Dermis blood vessel endothelial cell (primary cell): ENCODE measurements at places on chromosomes 12 and 14.

GRCh38 chr12:67025543-67026114, 243.5 kb upstream of the CAND1 start:
- DNase-seq = peak; percentile 50

DNA sequence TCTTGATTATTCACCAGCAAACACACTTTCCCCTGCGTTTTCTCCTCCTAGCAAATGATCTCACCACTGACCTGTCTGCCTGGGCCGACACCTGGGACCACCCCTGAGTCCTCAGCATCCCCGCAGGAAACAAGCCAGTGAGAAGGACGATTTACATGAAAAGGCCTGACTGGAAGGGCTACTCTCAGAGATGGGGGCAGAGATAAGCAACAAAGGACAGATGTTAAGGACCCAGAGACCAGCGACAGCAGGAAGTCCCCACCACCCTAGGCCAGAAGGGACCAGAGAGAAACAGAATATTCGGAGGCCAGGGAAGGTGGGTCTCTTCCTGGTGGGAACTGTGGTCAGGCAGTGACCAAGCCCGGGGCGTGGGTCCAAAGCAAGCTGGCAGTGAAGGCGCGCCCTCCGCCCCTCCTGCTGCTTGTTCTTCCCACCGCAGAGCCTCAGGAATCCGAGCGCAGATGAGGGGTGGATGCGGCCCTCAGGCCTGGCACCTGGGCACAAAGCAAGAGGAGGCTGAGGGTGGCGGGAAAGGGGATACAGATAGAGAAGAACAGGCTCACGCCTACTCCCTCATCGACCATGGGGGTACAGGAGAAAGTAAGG, 55.8 kb downstream of the STX2 start:
- DNase-seq = no peak

DNA sequence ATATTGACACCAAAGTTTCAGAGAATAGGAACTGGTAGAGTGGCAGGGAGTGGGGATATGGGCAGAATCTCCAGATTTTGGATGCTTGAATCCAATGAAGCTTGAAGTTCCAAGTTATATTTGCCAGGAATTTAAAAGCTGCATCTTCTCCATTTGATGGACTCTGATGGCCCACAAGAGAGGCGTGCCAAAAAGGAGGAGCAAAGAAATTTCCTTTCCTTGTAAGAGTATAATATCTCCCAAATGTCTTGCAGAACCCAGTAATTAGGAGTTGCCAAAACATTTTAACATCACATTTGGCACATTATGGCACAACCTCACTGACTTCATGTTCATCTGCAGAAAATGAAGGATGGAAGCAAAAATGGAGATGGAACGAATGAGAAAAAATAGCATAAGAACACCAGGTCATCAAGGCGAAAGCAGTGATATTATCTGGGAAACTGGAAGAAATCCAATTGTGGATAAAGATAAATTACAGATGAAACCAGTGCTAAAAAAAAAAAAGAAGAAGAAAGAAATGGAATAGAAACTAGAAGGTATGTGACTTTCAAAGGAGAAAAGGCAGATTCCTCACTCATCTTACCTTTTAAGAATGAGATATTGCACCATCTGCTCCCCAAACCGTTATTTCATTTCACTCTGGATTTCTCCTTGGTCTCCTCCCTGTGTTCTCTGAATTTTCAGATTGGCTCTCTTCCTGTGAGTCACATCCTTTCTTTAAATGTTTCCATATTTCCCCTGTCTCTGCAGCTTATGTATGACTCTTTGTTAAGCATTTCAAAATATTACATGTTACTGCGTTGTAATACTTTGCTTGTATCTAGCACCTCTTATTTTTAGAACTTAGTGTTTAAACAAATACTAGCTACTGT, 13.5 kb upstream of the FLRT2 start:
- DNase-seq = peak; percentile 79

DNA sequence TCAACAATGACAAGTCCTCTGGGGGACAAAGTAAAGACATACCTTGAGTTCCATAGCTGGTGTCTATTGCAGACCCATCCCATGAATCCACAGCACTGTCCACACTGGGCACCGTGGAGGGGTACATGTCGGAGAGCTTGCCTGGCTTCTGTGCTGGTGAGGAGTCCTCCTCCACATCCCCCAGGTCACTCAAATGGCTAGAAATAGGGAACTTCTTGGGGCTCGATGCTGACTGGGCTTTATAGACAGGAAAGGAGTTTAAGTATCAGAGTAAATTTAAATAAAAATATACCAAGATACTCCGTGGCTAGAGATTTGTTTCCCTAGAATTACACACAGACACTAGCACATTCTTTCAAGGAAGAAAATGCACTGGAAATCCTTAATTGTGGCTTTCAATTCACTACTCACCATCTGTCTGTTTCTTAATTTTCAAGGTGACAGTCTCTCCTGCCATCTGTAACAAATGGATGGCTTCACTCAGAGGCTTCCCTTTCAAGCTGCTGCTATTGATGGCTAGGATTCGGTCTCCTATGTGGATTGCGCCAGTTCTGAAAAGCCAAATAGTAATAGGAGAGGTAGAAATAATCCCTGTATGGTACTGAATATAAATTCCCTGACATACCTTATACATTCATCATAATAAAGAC, 90.1 kb downstream of the HELB start:
- no peak for DNase-seq

DNA sequence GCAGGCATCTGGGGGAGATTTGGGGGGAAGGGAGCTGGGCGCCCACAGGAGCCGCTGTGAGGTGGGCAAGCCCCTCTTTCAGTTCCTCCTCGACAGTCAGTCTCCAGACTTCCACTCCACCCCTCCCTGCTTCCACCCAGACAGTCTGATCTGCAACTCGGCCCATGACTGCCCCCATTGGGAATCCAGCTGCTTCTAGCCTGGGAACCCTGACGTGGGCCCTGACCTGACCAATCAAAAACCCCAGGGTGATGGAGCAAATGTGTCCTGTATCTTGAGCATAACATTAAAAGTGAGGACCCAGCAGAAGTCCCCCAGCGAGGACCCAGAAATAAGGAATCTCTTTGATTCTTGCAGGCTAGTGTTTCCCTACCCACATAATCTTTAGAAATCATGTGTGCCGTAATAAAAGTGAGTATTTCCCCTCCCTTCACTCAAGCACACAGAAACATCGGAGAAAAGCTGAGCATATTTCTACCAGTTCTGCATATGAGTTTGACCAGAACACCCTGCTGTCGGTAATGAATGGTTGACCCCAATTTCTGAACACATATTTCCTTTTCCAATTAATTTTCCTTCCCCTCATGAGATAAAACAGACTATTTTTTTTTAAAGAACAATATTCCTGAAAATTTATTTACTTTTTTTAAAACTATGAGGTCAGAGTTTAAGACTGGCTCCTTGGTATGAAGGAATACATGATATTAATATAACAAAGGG, 6.4 kb downstream of the SSH1 start:
- peak; percentile 94 for DNase-seq

DNA sequence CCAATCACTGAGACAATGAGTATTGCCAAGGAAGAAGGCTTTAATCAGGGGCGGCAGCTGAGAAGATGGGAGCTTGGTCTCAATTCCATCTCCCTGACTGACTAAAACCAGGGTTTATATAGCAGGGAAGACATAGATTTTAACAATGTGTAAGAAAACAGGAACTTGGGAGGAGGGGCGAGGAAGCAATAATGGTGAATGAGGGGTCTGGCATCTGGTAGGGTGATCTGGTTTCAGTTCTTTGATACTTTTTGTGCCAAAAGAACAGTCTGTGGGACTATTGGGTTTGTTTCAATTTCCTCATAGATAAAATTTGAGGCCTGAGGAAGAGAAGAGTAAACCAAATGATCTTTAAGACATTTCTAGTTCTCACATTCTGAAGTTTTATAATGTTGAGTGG, 49.2 kb downstream of the FUT8 start:
- DNase-seq = peak; percentile 5

DNA sequence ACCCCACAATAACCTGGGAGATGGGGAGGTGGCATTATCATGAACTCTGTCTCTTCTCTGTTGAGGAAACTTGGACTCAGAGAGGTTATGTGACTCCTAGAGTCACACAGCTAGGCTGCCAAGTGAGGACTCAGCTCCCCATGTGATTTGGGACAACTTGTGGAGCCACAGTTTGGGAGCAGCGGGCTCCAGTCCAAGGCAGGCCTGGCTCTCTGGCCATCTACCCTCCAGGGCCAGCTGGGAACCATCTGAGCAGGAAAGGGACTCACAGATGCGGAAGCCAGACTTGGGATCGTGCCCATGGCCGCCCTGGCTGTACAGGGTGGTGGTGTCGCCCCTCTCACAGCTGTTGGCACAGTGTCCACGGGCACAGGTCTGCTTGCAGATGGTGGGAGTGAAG, 59.1 kb downstream of the ISCA2 start:
- DNase-seq = peak; percentile 67

- no peak for DNase-seq
These were observed 14.0 kb upstream of the LYZ start for GRCh38 chr12:69334158-69334557.

DNA sequence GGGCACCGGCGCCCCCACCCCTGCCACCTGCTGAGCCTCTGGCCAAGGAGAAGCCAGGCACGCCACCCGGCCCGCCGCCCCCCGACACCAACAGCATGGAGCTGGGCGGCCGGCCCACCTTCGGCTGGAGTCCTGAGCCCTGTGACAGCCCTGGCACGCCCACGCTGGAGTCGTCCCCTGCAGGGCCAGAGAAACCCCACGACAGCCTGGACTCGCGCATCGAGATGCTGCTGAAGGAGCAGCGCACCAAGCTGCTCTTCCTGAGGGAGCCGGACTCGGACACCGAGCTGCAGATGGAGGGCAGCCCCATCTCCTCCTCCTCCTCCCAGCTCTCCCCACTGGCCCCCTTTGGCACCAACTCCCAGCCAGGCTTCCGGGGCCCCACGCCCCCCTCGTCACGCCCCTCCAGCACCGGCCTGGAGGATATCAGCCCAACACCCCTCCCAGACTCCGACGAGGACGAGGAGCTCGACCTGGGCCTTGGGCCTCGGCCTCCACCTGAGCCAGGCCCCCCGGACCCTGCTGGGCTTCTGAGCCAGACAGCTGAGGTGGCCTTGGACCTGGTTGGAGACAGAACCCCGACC, 6.5 kb downstream of the SETD1B start:
- DNase-seq = no peak

DNA sequence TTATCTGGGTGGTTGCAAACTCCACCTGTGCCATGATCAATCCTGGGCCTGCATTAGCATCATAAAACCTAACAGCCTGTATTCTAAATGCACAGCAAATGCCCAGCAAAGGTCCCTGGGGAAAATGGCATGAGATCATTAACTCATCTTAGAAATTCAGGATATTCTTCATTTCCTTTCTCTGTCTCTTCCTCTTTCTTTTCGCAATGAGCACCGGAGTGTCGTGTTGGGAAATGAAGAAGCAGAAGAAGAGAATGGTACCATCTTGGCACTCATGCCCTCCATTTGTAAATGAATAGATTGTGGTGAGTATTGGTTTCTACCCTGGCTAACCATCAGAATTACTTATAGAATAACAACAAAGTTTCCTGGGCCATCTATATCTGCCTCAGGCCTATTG, 193.6 kb downstream of the GALC start:
- DNase-seq = no peak

DNA sequence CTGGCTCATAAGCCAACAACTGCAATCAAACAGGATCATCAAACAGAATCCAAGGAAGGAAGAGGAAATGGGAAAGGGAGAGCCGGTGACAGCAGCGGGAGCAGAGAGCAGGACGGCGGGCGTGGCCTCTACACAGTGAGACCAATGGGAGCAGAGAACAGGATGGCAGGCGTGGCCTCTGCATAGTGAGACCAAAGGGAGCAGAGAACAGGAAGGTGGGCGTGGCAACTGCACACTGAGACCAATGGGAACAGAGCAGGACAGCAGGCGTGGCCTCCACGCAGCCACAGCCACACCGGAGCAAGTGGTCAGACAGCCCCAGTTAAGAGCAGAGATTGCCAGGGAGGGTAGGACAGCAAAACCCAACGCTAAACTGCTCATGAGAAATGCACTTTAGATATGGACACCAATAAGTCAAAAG, 16.4 kb downstream of the LRCOL1 start:
- peak; percentile 98 for DNase-seq

GRCh38 chr14:72549854-72550253, 344.0 kb downstream of the DPF3 start:
- DNase-seq = no peak

DNA sequence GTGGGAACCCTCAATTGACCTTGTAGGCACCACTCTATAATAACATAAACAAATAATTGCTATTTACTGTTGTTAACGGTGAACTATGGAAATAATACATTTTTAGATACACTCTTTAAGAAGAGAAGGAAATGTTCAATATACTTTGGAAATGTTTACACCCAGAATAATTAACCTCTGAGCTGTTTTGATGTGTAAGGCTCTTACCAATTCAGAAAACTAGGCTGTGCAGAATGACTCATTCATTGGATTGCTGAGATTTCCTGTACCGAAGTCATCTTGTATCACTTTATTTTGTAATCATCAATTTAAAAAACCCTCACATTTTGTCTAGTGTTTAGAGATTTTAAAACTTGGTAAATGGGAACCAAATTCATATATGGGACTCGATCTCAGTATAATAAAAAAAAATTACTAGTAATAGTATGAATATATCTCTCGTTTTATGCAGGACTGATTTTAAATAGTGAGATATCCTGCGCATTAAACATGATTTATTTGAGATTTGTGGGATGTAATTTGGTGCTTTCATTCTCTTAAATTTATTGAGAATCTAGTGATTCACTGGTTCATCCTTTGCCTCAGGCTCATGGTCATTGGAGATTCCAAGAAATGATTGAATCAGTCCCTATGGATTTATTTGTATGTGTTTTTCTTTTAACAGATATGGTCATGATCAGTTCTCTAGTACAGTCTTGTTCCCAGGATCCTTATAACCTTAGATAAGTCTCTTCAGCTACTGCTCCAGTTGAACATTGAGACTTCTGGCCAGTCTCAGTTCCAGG, 3.9 kb downstream of the SAMD4A start:
- peak; percentile 75 for DNase-seq

GRCh38 chr14:24388474-24389179, 10.2 kb upstream of the NYNRIN start:
- no peak for DNase-seq

DNA sequence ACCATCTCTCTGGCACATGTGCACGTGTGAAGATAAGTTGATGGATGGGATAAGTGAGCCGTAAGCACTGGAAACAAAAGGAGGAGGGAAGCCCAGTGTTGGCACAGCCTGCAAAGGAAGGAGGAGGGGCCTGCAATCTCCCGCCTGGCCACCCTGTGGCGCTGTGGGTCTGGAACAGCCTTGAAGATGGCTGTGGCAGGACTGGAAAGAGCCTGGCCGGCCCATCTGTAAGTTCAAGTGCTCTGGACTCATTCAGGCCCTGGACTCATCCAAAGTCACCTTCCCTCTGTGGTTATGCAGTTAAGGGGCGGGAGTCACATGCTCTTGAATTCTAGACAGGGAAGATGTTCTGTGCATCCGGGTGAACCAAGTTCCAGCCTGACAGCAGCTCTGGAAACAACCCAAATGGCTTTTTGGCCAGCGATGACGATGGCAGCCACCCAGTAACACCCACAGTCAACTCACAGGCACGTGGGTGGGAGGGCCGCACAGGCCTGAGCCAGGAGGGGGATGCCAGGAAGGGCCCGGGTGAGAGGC, 50.4 kb downstream of the CHGA start:
- DNase-seq = peak; percentile 47
